Bronchus fibroblast of lung (primary cell): ENCODE measurements at places on chromosomes 1 and 21. TPM values are rescaled to one million over a fixed set of nuclear protein-coding genes. Genes with fewer than 3 reads are reported as not detected.

Gene PYHIN1
- total RNA-seq, result not detected in 2 replicates

Gene ACKR1
- total RNA-seq, result not detected in 2 replicates

Gene IFFO2
- 5.4 and 7.4 TPM in 2 replicates for total RNA-seq

Gene TDRD5
- not detected in 2 replicates for total RNA-seq

Gene RCC1
- total RNA-seq, result 57.8 and 65.0 TPM in 2 replicates

Gene RGS7
- 0.45 and 0.50 TPM in 2 replicates for total RNA-seq

Gene HFM1
- total RNA-seq, result 0.34 and 1.0 TPM in 2 replicates
